ENCODE measurements at places on chromosomes 12 and 14.

DNA sequence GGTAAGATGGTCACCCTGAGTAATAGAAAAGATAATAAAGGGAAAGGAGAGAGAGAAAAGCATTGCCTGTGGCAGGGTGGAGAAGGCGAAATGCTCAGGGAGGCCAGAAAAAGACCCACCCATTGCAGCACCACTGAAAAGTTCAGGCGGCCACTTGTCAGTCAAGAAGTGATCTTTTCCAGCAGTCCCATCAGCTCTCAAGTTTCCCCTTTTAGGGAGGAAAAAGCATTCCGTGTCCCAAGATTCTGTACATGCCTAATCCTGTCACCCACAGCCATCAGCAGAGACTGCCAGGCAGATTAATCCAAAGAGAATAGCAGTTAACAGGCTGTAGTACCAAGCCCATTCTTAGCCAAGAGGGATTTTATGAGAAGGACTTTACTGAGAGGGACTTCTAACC is 11.9 kb downstream of the SLC38A1 start:
- no peak overlapping the region for H3K4me3 ChIP-seq
- H3K27ac ChIP-seq, result no peak overlapping the region
- no peaks in the 10 kb centered on the region for H3K36me3 ChIP-seq
- H3K27me3 ChIP-seq, result no peaks in the 10 kb centered on the region
- no peaks in the 10 kb centered on the region for H3K4me1 ChIP-seq

GRCh38 chr14:54775486-54776140 is 127.0 kb downstream of the GCH1 start:
- no peak overlapping the region for H3K4me3 ChIP-seq
- peaks cover 11% of the 10 kb centered on the region for H3K4me1 ChIP-seq
- no peak overlapping the region for H3K27ac ChIP-seq
- H3K27me3 ChIP-seq, result no peaks in the 10 kb centered on the region

- no peaks in the 10 kb centered on the region for H3K36me3 ChIP-seq
- DNase-seq, result no peak
- H3K4me3 ChIP-seq, result no peak overlapping the region
- no peaks in the 10 kb centered on the region for H3K4me1 ChIP-seq
- no peak overlapping the region for H3K27ac ChIP-seq
These were observed 96.7 kb downstream of the NUAK1 start for GRCh38 chr12:106042037-106042436.

DNA sequence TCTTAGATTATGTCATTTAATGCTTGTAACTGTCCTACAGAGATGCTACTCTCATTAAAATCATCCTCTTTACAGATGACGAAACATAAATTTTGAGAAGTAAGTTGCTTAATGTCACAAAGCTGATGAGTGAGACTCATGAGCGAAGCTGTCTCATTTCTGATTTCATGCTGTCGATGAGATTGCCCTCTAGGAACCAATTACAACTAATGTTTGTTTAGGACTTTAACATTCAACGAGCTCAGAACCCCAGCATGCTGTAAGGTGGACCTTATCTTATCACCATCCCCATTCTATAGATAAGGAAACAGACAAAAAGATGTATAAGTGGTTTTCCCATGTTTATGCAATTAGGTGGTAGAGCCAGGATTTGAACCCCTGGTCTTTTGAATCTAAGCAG is 23.1 kb downstream of the BHLHE41 start:
- no peaks in the 10 kb centered on the region for H3K4me1 ChIP-seq
- no peak overlapping the region for H3K4me3 ChIP-seq
- no peaks in the 10 kb centered on the region for H3K36me3 ChIP-seq

GRCh38 chr14:92958373-92959188 is 35.6 kb downstream of the CHGA start:
- H3K4me3 ChIP-seq, result no peak overlapping the region
- H3K4me1 ChIP-seq, result peaks cover 3% of the 10 kb centered on the region
- H3K27me3 ChIP-seq, result no peaks in the 10 kb centered on the region
